ENCODE measurements at places on chromosomes 6 and 20.

DNA sequence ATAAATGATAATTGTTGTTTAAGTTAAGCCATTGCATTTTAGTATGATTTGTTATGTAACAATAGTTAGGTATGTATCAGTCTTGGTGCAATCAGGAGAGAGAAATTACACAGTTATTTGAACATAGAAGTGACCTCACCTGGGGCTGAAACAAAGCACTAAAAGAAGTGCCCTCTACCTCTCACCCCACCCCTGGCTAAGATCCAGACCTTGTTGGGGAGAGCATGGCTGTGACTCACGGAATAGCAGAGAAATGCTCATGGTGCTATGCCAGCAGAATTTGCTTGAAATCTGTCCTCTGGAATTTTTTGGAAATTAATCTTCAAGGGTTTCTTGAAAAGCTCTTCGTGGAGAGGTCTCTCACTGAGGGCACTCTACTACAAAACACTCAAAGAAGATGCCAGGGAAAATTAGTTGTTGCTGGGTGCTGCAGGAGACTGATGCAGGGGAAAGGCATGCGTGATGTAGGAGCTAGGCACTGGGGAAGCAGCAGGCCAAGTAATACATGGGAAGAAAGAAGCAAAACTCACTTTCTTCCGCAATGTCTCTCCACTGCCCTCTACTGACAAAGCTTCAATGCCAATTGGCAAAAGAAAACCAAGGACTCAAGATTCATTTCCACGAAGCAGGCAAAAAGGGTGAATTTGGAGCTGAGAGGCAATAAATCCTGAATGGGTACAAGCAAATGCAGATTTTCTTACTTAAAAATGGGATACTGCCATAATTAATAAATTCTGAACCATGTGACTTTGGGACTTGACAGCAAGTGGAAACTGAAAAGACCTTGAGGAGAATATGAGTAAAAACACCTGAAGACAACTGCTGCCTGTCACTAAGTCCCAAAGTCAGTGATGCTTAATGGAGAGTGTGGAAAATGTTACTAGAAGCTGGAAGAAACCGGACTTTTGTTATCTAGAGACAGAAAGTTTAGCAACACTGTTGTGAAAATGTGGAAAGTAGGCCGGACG lies 136.3 kb upstream of the ZNF184 start:
- no peak for DNase-seq

DNA sequence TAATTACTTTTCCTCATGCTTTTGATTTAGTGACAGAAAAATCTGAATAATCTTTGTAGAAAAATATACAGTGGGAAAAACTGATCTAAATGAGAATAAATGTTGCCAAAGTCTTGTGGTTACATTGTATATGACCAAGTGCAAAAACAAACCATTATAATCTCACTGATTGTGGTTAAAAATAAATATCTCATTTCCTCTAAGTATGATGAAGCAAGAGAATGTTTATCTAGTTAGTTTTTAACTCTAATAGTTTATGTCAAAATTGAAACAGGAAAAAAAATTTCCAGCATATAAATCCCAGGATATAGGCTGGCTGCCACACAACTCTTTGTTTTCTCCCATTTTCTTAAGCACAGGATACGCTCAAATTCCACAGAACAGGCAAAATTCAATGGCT lies 392.7 kb upstream of the ID4 start:
- no peak for DNase-seq

DNA sequence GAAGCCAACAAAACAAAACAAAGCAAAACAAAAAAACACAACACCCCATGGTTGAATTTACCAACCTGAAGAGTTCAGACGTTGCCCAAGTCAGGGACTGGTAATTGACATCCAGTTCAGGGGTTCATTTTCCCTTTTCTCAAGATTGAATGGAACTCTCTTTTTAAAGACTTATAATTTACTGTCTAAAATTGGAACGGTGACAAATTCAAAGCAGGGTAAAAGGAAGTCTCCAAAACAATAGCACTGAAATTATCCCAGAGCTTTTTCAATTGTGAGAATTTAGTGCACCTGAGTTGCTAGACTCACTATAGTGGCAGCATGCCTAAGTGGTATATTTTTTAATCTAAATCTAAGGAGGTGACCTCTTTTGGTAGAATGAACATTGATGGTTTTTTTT lies 90.9 kb upstream of the PREP start:
- DNase-seq: no peak

- DNase-seq: peak; percentile 31
Measured at GRCh38 chr6:133502441-133503335, 261.5 kb downstream of the EYA4 start.

- no peak for DNase-seq
Measured at GRCh38 chr20:38445381-38445796, 10.3 kb upstream of the SNHG17 start.

- DNase-seq: no peak
Measured at GRCh38 chr6:117502580-117502979, 20.1 kb downstream of the DCBLD1 start.

- no peak for DNase-seq
Measured at GRCh38 chr6:163383912-163384311, 30.6 kb upstream of the QKI start.

DNA sequence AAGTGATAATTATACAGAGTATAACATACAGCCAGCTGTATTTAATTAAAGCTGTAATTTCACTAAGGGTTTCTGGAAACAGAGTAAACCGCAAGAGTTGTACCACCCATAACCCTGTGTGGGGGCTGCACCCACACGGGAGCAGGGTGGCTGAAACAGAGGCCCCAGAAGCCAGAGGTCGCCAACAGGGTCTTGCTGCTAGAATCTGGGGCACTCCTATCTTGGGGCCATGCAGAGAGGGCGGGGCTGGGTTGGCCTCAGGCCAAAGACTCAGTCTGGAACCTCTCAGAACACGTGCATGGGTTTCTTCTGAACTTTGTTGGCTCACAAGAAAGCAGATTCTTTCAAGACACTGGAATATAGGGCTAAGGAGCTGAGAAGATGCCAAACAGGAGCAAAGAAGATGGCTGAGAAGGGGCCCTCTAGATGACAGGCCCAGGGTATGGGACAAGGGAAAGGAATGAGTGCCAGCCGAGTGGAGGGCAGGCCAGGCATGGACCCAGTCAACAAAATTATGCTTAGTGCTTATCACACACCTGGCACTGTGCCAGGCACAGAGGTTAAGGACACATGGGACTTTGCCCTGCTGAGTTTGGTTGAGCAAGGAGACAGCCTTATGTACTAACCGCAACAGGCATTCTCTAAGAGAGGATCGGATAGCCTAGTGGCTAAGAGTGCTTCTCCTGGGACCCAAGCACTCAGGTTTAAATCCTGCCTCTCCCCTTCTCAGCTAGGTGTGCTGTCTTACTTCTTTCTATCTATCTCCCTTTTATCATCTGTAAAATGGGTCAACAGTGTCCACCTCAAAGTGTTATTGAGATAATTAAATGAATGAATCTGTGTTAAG lies 96.6 kb upstream of the FOXP4 start:
- no peak for DNase-seq

GRCh38 chr6:15575357-15576033 lies 87.3 kb downstream of the DTNBP1 start:
- no peak for DNase-seq

All from muscle of arm (tissue), 14 donors.